ENCODE measurements at places on chromosomes 13 and 19.

DNA sequence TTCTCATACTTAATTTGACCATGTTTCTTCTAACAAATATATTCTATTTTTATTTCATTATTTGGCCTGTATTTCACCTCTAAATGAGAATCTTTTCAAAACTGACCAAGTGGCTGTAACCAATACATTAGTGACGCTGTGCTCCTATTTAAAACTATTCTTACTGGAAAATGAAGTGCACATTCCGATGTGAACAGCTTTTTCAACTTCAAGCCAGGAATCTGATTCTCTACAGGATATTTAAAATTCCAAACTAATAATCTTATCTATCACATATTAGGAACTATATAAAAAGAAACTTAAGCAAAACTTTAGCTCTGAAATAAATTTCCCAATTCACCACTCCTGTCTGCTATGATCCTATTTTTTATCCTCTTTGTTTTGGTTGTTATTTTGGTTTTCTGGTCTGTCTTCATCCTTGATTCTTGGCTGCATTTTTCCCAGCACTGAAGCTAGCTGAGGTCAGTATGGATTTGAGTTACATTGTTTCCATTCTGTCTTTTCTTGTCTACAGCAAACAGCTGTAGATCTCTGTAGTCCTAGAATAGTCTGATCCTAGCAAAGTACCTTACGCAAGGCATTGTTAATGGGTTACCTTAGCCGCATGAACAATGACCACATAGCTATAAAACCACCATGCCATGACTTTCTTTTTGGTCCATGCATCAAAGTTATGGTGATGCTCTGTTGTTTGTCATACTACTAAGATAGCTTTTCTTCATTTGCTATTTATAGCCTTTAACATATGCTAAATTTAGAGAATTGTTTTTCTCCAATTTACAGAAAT lies 748.6 kb upstream of the SPRY2 start:
- DNase-seq = no peak

GRCh38 chr13:102642475-102642874 lies 45.7 kb downstream of the TPP2 start:
- no peak for DNase-seq

DNA sequence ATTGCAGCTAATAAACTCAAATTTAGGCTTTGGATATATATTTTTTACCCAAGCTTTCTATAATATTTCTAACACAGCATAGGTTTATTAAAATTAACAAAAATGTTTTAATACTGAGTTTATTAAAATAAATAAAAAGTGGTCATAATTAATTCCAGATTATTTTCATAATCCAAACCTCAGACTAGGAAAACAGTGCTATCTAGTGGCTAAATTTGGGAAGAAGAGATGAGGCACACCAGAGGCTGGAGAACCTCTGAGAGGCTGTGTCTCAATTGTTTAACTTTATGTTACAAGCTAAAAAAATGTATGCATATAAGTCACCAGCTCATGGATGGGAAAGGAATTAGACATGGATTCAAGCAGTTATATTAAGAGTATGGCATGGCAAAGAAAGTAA lies 392.5 kb downstream of the DIAPH3 start:
- no peak for DNase-seq

- no peak for DNase-seq
These were observed 201.6 kb downstream of the MTUS2 start for GRCh38 chr13:29021717-29022116.

- DNase-seq = peak; percentile 67
These were observed 636 bp upstream of the FOXO1 start for GRCh38 chr13:40666933-40667621.

DNA sequence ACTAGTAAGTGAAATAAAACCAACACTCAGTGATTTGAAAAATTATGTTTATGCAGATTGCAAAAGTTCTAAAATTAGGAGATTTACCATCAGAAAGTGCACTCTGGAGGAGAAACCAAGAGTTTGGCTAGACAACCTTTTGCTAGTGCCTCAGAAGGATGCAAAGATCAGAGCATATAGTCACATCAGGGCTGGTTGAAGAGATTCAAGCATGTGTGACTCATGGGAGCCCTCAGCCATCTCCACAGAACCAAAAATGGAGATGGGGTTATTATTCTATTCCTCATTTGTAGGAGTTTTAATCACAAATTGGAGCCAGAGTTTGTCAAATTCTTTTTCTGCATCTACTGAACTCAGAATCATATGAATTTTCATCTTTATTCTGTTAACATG lies 32.9 kb upstream of the OXGR1 start:
- DNase-seq = no peak

DNA sequence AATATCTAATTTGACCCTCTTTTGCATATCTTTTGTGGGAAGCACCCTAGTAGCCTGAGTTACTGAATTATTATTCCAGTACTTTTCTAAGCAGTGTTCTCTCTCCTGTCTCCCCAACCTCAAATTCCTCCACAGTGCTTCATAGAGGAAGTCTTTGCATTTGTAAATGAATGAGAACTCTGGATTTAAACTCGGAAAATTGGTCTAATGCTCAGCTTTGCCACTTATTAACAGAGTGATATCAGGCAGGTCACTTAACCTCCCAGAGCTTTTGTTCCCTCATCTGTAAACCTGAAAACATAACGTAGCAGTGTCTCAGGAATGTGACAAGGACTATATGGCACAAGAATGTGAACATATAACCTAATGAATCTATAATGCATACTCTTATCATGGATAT lies 26.2 kb downstream of the FREM2 start:
- DNase-seq = no peak

DNA sequence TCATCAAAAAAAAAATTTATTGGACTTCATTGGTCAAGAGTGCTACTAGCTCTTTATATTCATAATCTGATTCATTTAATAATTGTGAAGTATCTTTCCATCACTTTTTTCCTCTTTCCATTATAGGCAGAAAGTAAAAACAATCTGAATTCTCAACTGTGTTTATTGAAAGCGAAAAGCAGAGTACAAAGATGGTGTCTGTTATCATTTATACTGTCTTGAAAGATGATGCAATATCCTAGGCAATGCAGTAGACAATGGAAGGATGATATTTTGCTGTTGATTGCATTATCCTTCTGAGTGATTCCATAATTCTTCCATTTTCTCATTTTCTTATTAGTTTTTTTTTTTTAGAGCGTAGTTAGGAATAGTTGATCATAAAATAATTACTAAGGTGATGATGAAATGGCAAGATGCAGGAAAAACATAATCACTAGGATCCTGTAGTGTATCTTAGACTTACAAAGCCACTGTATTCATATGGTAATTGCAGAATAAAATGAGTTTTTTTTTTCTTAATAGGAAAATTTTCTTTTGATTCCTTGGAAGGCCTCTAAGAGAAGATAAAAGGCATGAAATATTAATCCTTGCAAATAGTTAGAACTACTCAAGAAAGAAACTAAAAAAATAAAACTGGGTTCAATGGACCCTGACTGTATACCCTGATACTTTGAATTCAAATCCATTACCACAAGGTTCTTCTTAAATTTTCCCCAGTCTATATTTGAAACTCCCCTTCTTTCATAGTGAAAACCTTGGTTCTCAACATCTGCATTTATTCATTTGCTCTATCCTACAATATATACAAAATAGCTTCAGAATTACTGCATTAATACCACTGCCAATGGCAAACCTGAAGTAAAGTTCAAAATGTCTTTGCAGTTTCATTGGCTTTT lies 11.6 kb downstream of the URI1 start:
- no peak for DNase-seq

DNA sequence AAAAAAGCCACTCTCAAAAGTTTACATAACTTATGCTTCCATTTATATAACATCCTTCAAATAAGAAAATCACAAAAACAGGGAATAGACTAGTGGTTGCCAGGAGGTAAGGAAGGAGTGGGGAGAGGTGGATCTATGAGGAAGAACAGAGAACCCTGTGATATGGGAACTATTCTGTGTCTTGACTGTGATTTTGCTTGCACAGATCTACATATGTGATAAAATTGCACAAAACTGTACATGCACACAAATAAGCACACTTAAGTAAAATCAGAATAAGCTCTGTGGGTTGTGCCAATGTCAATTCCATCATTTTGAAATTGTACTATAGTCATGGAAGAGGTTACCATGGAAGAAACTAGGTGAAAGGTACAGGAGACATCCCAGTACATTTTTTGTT lies 121.6 kb upstream of the SGCG start:
- DNase-seq = no peak

DNA sequence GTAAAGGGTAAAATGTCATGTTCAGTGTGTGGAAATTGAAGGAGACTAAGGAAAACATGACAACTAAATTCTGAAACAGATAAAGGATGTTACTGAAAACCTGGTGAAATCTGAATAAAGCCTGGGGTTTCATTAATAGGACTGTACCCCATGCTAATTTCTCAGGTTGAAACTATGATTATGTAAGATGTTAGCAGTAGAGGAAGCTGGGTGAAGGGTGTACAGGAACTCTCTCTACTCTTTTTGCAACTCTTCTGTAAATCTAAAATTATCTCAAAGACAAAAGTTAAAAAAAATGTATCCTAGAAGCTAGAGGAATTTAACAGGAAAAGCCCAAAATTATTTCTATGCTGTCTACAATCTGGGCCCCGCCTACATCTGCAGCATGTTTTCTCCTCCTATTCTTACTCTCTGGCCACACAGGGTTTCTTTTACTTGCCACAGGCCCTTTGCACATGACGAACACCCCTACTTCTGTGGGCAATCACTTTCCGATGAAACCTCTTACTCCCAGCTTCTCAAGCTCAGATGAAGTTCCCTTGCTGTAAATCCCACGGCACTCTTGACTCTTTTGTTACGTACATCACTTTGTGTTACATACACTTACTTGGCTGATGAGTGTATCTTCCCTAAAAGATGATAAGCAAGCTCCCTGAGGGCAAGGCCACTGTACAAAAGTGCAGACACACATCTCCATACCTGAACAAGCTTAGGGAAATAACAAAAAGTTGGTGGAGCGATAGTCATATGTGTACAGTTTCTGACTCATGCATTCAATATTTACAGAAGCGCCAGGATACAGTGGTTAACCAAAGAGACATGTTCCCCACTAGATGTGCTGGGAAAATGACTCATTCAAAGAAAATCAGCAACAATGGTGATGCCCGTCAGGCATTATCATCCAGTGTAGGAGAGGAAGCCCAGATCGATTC lies 32.6 kb downstream of the RUBCNL start:
- no peak for DNase-seq

GRCh38 chr13:33743438-33744368 lies 74.2 kb upstream of the RFC3 start:
- no peak for DNase-seq

- no peak for DNase-seq
These were observed 122.5 kb upstream of the MCF2L start for GRCh38 chr13:112846411-112847115.

GRCh38 chr13:70967564-70967963 lies 859.3 kb upstream of the KLHL1 start:
- no peak for DNase-seq

DNA sequence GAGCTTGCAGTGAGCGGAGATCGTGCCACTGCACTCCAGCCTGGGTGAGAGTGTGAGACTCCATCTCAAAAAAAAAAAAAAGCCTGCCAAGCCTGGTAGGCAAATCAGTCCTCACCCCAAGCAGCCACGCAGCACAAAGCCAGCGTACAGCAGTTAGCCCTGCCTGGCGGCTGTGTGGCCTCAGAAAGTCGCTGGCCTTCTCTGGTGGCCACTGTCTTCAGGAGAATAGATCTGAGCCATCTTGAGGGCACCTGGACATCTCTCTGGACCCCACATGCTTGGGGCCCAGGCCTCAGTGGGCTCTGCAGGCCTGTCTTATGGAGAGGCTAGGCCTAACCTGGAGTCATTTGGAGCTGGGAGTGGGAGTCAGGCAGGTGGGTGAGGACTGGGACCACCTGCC lies 23.0 kb downstream of the PIAS4 start:
- no peak for DNase-seq
